Small intestine (tissue), 16 donors: ENCODE measurements at places on chromosomes 7 and 10.
A peak's percentile ranks its signal among the peaks of the same experiment; 100 is the strongest.

DNA sequence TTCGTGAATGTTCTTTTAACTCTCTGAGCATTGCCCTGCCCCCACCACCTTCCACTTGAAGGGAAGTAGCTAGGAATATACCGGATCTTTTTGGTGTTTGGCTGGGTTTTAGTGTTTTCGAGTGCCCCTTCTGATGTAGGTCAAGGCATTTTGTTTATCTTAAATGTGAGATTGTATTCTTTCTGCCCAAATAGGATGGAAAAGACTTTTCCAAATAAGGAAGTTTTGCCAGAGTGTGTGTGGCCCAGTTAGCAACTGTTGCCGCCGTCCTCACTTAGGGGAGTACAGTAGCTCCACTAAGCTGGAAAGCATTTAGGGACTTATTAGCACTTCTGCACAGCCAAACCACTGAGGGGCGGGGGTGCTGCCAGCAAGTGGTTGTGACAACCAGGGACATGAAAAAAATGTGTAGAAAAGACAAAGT, 29.8 kb upstream of the VCL start:
- DNase-seq, result no peak

DNA sequence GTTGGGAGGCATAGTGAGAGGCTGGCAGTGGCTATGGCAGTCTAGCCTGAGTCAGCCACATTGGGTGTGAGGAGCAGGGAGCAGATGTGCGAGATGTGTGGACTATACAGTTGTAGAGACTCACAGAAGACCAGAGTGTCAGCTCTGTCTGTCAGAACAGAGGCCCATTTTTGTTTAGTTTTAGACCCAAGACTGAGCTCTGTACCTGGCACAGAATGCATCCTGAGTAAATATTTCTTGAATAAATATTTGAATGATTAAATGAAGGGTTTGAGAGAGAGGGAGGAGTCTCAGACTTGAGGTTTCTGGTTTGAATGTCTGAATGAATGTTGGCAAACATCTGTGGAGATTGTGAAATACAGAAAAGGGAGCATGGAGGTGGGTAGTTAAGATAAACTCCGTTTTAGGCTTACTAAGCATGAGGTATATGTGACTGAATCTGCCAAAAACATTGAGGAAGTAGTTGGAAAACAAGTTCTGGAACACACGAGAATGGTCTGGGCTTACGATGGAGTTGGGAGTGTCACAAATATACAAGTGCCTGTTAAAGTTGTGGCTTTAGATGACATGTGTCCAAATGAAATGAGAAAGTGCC, 3.6 kb downstream of the SEC23IP start:
- DNase-seq, result peak; percentile 24

DNA sequence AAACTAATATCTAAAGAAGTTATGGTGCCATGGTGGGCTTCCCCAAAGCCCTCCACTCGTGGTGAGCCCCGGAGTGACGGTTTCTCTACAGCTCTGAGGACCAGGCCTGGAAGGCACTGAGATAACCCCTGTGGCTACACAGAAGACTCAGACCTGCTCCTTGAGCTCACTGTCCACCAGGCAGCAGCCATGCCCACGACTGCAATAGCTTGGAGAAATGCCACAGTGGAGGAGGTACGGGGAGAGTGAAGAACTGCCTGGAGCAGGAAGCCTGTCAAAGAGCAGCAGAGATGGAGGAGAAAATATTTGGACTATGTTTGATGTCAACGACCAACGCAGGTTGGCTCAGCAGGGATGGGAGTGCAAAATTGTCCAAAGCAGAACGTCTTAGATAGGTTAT, 300.1 kb upstream of the NPSR1 start:
- DNase-seq, result no peak

GRCh38 chr10:49567810-49568209, 28.9 kb upstream of the ERCC6 start:
- no peak for DNase-seq

DNA sequence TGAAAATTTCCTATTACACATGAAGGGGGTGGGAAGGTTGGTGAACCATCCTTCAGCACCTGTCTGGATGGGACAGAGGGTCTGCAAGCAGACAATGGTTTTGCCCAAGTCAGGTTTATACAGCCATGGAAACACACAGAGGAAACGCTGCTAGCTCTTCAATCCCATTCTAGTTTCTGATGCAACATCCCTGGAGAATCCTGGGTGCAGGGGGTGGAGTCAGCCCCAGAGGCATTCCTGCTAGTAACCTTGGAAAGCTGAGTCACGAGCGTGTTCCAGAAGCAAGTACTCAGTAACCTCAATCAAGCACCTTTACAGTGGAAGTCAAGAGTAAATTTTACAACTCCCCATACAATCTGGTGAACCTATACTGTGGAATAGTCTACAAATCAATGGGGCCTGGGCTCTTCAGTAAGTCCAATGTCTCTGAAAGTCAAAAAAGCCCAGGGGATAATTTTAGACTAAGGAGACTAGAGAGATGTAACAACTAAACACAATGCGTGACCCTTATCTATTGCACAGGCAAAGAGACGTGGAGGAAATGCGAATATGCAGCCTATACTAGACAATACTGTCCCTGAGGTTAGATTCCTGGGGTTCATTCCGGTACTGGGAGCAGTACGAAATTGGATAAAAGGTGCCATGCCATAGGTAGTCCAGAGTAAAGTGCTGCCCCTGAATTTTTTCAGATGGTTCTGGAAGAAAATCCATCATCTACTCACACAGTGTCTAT, 95.4 kb downstream of the ZRANB1 start:
- DNase-seq, result no peak

DNA sequence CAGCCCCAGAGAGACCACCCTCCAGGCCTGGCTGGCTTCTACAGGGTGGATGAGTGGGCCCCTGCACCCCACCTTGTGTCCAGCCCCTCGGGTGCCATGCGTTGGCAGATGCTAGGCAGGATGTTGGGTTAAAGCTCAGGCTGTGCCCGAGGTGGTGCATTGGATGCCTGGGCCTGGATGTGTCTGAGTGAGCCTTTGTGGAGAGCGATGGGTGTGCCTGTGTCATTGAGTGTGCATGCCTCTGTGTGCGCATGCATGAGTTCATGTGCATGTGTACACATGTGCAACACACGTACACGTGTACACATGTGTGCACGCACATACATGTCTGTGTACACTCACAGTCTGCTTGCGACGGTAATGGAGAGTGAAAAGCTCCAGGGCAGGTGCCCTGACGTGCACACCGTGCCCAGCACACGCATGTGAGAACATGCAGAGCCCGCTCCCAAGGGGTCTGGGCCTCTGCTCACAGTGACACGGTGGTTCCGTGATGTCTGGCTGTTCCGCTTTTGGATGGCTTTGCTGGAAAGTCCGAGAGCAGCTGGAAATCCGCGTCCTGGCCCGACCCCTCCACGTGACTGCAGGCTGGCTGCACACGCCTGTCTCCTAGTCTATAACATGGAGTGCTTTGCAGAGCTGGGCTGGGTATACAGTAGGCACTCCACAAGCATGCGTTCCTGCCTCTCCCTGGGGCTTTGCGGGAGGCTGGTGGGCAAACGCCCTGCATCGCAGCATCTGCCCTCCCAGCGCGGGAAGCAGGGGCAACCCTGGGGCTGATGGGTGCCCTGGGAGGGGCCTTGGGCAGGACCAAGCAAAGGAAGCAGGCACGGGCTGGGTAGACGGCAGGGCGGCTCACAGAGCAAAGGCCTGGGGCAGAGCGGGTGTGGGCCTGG, 36.9 kb downstream of the ELFN1 start:
- no peak for DNase-seq

GRCh38 chr7:105638902-105639495, 57.7 kb upstream of the EFCAB10 start:
- DNase-seq, result no peak

DNA sequence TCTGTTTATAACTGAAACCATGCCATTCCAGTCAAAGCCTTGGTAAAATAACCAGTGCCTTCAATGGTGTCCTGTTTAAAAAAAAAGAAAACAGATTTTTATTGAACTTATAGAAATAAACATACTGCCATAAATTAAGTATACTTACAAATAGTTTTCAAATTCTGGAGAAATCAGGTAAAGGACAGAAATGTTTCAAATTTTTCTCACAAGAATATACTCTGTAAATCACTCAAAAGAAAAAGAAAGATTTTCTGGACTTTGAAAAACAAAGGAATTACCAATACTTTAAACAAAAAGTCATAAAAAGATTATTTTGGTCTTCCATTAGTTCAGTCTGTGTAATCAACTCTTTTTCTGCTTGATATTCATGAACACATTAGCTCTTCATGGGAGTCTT, 23.9 kb downstream of the MRPL32 start:
- no peak for DNase-seq

GRCh38 chr7:4725850-4726450, 43.9 kb downstream of the FOXK1 start:
- DNase-seq, result no peak

GRCh38 chr10:122699796-122700455, at the start of gene C10orf120:
Gene C10orf120, minus strand, starts transcription at chr10:122699846. Its CDS starts 56 bp downstream, at chr10:122699790.
- no peak for DNase-seq

GRCh38 chr10:3162533-3162932, 10.0 kb downstream of the PITRM1 start:
- DNase-seq, result no peak
